Caki2 (cell line): ENCODE measurements at places on chromosomes 12 and 14. TPM values are rescaled to one million over a fixed set of nuclear protein-coding genes. Genes with fewer than 3 reads are reported as not detected.

The C12orf60 gene
- total RNA-seq = 3.6 and 7.1 TPM in 2 replicates

The BATF gene
- total RNA-seq = not detected in 2 replicates

The C12orf56 gene
- not detected in 2 replicates for total RNA-seq

The SOAT2 gene
- total RNA-seq = not detected in 2 replicates

The PPTC7 gene
- total RNA-seq = 6.1 TPM in 2 replicates

The CYP27B1 gene
- total RNA-seq = 0.07 and 0.46 TPM in 2 replicates

The ALX1 gene
- total RNA-seq = not detected in 2 replicates

The GPRC5A gene
- total RNA-seq = 53.4 and 77.9 TPM in 2 replicates

The TAS2R30 gene
- not detected in 2 replicates for total RNA-seq

The SLC38A4 gene
- 0.03 TPM in 1 of 2 replicates, not detected in the other for total RNA-seq

The SLC22A17 gene
- 8.4 and 10.6 TPM in 2 replicates for total RNA-seq

GRCh38 chr12:55651299-55651683 lies 14.6 kb downstream of the OR10P1 start:
- no peak for DNase-seq

DNA sequence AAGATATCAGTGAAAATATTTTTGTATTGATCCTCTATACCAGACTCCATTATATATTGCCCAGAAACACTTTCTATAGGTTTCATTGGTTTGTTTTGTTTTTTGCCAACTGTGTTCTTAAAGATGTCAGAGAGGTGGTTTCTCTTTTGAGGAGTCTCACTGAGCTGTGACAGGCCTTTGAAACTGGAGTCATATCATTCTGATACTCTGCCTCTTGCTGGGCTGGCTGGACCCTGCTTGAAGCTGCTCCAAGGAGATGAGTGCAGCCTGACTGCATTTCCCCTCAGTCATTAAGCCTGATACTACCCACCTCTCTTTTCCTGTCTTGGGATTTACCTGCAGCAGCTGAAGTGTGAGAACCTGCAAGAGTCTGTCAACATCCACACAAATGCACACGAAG lies 16.4 kb upstream of the TAS2R30 start:
- no peak for DNase-seq

- peak; percentile 44 for DNase-seq
Measured at GRCh38 chr14:105203057-105203531, 22.0 kb upstream of the NUDT14 start.

GRCh38 chr12:4356041-4356327 lies 23.5 kb downstream of the FGF23 start:
- DNase-seq = no peak

DNA sequence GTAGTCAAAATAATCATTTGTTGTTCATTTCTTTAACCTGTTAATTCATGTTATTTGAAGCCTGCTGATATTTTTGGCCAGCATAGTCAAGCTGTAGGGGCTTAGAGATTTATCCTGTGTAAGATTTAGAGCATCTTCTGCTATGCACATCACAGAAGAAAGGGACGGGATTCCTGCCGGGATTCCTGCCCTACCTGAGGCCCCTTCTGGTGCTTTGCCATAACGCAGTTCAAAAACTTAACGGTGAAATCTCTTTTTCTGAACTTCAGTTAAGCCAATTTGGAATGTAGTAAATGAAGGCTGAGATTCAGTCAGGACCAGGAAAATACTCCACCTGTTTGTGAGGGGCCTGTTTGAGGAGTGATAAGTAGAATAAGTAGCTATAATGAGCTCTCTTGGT lies 50.7 kb upstream of the TMEM260 start:
- no peak for DNase-seq

GRCh38 chr12:113868365-113868764 lies 97.8 kb downstream of the RBM19 start:
- DNase-seq = no peak

DNA sequence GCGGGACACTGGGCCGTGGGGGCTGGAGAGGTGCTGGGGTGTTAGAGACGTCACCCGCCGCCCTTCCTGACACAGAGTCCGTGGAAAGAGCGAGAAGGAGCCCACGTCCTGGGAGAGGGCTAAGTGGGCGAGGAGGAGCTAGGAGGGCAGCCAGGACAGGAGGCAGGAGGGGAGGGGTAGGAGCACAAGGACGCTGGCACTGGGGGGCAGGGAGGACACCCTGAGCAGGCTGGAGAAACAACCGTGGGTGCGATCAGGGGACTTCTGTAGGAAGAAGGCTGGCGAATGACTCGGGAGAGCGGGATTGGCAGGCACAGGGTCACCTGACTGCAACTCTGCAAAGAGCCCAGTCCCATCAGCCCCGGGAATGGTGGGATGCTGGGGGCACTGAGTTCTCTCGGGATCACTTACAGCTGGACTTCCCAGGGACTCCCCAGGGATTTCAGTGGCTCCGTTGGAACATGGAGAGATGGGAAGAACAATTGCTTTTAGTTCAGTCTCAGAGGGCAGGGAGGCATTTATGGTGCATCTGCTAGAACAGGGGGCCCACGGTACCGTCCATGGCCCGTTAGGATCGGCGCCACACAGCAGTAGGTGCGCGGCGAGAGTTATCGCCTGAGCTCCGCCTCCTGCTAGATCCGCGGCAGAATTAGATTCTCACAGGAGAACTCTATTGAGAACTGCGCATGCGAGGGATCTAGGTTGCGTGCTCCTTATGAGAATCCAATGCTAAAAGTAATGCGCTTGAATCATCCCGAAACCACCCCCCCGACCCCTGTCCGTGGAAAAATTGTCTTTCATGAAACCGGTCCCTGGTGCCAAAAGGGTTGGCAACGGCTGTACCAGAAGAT lies 24.3 kb downstream of the UBR7 start:
- DNase-seq = no peak

DNA sequence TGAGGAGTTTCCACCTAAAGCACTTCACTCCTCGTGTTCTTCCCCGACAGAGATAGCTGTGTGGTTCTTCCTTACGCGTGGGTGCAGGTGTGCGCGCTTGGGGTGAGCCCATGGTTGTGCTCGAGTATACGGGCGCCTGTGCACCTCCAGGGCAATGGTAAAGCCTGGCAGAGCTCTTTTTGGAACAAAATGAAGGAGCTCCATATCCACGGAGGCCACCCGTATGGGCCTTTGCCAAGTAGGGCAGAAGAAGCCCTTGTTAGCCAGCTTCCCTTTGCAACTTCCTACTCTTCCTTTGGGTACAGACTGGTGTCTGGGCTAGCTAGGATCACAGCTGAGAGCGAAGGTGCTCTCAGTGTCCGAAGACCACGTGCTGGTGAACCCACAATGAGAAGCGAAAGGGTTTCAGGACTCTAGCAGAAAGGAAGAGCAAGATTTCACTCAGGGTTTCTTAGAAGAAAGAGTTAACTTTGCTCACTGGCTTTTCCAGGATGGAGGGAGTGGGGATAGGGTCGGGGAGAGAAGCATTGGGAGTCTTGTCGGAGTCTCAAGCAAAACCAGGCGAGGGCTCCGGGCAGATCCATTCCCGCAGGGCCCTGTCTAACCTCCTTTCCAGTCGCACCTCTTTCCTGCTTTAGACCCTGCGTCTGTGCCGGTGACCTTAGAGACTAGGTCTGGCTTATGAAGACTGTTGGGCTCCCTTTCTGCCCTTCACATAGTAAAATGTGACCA lies 960 bp upstream of the LRFN5 start:
- DNase-seq = no peak

DNA sequence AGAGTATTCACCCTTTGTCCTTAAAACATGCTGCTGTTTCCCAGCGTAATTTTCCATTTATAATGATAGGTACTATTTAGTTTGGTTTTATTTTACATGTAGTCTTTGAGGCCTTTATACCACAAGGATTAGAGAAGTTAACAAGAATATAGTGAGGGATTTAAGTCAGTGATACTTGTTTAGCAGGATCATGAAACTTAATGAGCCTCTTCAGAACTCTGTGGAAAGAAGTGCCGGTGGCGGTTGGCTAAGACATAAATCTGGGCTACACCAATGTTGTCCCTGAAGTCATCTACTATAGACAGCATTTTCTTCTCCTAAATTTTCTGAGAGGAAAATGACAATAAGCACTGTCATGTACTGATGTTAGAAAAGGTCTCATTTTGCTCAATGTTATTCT lies 1226.0 kb upstream of the SEL1L start:
- no peak for DNase-seq

- no peak for DNase-seq
Measured at GRCh38 chr12:103547376-103547775, 39.7 kb upstream of the STAB2 start.

DNA sequence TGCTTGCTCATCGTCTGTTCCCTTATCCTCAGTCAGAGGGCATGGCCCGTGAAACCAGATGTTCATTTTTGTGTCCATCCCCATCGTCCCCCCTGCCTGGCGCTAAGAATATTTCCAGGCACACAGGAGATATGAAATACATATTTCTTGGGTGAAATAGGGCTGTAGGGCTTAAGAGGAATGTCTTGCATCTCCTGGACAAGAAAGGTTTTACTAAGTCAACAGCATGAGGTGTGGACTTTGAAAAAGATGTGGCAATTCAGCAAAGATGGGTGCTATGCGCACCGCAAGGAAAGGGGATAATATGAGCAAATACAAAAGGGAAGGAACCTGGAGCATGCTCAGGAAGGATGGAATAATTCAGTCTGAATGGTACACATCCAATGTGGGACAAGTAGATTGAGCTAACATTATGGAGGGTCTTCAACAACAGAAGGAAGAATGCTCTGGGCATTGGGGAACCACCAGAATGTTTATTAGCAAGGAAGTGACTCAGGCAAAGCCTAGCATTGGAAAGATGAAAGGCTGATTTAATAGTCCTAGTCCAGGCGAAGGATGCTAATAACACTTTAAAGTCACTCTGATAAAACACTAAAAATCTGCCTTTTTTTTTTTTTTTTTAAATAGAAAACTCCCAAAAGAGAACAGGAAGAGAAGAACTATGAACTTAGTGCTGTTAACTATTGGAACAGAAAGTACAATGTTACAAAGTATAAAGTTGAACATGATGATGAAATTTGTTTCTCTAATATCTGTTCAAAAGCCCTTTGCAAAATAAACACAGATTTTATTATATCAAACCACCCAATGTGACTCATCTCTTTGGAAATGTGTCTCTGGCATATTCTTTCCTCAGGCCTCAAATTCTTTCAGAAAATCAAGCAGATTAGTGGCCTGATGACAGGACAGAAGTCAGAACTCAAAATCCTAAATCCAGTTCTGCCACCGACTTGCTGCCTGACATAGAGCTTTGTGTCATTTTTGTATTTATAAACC lies 449.5 kb downstream of the BCAT1 start:
- DNase-seq = peak; percentile 12

GRCh38 chr12:111412007-111412829 lies 6.5 kb downstream of the SH2B3 start:
- DNase-seq = peak; percentile 26

- no peak for DNase-seq
Measured at GRCh38 chr14:81625343-81625742, 91.7 kb upstream of the SEL1L start.

DNA sequence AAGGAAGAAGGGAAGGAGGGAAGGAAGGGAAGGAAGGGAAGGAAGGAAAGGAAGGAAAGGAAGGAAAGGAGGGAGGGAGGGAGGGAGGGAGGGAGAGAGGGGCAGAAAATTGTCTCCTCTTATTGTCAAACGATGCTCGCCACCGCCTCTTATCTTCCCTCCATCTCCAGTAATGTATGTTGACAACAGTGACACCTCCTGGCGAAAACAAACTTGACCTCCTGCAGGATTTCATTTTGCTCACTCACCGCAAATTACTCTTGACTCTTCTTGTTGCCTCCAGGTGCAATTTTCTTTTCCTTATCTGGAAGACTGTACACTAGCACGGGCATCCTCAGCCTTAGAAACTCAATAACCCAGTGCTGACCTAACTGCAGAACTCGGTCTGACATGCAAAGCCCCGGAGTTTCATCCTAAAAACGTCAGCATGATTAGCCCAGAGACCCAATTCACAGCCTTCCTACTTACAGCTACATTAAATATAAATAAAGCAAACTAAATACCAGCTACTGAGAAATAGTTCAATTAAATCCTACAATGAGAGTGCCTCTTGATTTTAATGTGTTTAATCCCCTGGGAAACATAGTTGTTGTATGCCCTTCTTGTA lies 512.4 kb upstream of the TMPO start:
- DNase-seq = peak; percentile 27

GRCh38 chr14:90194706-90195105 lies 61.6 kb upstream of the PSMC1 start:
- DNase-seq = no peak

DNA sequence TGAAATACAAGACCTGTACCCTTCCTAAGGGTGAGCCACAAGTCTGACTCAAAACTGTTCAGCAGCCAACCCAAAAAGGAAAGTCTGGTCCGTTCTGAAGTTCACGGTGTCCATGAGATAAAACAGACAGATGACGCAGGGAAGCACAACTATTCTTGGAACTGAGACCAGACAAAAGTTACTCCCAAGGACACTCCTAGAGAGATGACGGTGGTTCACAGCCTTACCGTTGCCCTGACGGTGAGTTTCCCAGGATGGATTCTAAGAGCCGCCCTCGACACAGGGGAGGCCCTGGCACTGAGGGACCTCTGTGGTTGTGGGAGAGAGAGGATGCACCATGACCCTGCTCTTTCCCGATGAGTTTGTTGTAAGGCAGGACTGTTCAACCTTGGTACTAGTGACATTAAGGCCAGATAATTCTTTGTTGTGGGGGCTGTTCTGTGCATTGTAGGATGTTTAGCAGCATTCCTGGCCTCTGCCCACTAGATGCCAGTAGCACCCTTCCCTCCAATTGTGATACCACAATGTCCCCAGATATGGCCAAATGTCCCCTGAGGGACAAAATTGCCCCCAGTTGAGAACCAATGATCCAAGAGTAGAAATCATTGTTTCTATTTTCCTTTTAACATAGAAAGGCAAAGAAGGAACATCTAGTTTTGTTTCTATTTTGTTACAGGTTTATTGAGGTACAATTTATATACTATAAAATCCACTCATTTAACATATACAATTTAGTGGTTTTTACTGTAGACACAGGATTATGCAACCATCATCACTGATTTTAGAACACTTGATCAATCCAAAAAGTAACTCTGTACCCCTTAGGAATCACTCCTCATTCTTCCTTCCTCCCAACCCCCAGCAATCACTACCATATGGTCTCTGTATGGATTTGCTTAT lies 23.0 kb downstream of the OR10P1 start:
- DNase-seq = no peak

- DNase-seq = no peak
Measured at GRCh38 chr14:76267322-76268046, 108.5 kb upstream of the ESRRB start.

- peak; percentile 49 for DNase-seq
Measured at GRCh38 chr12:1939801-1940607, 21.6 kb upstream of the CACNA2D4 start.

- DNase-seq = no peak
Measured at GRCh38 chr14:92931681-92932447, 8.9 kb downstream of the CHGA start.

GRCh38 chr14:90093942-90094595 lies 32.3 kb downstream of the KCNK13 start:
- DNase-seq = peak; percentile 18

DNA sequence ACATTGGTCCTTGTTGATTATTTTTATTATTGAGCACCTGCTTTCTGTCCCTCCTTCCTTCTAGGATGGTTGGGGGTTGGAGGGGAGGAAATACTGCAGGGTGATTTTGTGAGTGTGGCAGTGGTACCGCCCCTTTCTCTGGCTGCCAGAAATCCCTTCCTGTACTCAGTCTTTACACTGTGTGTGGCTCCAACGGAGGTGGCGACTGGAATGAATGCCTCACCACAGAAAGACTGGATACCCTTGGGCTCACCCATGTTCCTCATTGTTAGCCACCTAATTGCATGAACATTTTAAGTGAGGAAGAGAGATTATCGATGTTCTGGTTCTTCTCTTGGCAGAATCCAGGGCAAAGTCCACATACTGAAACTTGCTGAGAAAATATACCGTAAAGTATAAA lies 272.0 kb upstream of the E2F7 start:
- no peak for DNase-seq
